Stimulated activated CD8-positive, alpha-beta memory T cell treated with anti-CD3 and anti-CD28 coated beads, Interleukin-7, amount 100 ng/mL, for 24 hours (primary cell): ENCODE measurements at places on chromosomes 16 and 17.

DNA sequence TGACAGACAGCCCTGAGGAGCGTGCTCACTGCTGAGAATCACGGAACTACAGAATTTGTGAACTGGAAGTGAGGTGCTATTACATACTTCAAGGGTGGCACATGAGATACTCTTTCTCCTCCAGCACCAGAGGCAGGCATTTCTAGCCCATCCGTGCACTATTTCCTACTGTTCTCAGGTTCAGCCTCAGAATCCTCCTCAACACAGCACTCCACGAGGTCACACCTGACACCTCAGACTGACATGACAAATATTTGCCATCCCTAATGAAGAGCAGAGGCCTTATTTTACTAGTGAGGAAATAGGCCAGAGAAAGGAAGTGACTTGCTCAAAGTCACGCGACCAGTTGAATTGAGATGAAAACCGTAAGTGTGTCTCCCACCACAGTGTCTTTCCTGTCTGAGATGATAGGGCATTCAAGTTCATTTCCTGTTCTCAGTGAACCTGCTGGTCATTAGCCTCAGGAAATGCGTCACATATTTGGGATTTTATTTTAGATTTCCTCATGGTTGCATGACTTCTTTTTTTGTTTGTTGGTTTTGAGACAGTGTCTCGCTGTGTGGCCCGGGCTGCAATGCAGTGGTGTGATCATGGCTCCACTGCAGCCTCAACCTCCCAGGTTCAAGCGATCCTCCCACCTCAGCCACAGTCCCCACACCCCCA is 23.6 kb downstream of the SEZ6 start:
- DNase-seq: no peak

DNA sequence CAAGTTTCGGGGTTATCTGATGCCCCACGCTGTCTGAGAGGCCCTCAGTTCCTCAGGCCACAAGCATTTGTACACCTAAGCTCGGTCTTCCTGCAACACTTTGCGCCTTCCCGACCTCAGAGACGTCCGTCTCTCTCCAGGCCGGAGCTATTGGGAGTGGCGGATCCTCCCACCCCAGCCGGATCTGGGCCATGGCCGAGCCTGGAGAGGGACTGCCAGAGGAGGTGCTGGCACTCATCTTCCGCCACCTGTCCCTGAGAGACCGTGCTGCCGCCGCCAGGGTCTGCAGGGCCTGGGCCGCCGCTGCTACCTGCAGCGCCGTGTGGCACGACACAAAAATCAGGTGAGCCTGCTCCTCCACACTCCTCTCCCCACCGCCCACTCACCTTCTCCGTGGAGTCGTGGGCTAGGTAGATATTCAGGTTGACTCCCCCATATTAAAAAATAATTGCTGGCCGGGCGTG is 1.9 kb downstream of the FBXL8 start:
- DNase-seq: no peak

GRCh38 chr17:78781104-78781892 is 775 bp downstream of the CYTH1 start:
- DNase-seq: no peak

DNA sequence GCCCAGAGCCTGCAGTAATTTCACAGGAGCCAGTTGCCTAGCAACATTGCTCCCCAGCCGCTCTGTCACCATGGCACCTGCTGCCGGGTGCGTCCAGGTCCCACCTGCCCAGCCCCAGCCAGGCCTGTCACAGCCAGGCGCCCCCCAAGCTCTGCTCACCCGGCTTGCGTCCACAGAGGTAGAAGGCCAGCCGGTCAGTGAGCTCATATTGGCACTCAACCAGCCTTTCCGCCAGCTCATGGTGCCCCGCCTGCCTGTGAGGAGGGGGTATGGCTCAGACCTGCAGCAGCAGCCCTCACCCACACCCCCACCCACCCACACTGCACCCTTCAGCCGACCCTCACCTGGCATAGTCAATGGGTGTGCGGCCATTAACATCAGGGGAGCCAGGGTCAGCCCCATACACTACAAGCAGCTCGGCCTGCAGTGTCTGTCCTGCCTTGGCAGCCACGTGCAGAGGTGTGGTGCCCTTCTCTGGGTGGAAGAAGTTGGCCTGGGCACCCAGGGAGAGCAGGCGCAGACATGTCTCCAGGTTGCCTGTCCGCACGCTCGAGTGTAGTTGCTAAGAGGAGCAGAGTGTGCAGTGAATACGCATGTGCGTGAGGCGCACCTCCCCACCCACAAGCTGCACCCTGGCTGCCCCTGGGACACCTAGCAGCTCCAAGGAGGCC is 7.7 kb downstream of the GIT1 start:
- no peak for DNase-seq

GRCh38 chr17:42779936-42780850 is at the start of gene WNK4:
TSS of gene WNK4 (plus strand) at chr17:42780610. CDS start at chr17:42780699, 89 bp downstream.
- no peak for DNase-seq

DNA sequence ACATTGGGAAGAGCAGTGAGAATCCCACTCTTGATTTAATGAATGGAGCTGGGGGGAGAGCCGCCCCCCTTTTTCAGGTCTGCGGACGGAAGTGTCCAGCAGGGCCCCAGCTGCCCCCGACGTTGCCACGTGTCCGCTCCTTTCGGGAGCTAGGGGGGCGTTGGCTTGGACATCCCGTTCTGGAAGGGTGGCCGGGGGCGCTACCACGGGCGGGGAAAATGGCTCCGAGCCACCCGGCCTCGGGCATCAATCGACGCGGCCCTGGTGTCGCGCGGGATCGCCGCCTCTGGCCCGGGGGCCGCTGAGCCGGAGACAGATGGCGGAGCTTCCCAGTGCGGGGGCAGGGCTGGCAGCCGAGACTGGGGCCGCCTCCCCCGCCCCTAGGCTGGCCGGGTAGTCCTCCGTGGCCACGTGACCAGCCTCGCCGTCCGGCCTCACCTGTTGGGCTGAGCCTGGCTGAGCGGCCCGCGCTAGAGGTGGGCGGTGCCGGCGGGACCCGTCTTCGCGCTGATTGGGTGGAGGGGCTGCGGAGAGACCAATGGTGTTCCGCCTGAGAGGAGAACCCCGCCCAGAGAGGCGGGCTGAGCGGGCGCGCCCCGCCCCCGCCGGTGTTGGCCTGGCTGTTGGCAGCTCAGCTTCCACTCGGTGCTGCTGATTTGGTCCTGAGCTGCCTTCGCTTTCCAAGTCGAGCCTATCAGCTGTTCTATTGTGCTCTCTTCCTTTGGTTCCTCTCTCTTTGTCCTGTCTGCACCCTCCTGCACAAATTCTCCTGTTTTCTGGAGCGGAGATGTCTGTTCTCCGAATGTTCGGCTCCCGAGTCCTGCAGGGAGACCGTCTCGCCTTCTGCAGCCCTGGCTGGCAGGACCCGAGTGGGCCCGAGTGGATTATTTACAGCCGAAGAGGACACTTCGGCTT is 8.3 kb downstream of the HS3ST3B1 start:
- peak; percentile 75 for DNase-seq

- no peak for DNase-seq
These were observed 16.0 kb downstream of the NPTX1 start for GRCh38 chr17:80460429-80460834.

GRCh38 chr17:7687908-7688807 is at the start of gene WRAP53:
TSS of gene WRAP53 (plus strand) at chr17:7688477. CDS start at chr17:7688649, 172 bp downstream.
- peak; percentile 84 for DNase-seq

GRCh38 chr17:5179003-5179402 is 12.7 kb downstream of the ZNF594 start:
- DNase-seq: no peak

GRCh38 chr17:68431661-68432071 is 25.6 kb downstream of the WIPI1 start:
- DNase-seq: no peak

GRCh38 chr16:86093801-86094750 is 195.1 kb downstream of the IRF8 start:
- no peak for DNase-seq

GRCh38 chr16:54366943-54367342 is 80.4 kb upstream of the IRX3 start:
- no peak for DNase-seq

DNA sequence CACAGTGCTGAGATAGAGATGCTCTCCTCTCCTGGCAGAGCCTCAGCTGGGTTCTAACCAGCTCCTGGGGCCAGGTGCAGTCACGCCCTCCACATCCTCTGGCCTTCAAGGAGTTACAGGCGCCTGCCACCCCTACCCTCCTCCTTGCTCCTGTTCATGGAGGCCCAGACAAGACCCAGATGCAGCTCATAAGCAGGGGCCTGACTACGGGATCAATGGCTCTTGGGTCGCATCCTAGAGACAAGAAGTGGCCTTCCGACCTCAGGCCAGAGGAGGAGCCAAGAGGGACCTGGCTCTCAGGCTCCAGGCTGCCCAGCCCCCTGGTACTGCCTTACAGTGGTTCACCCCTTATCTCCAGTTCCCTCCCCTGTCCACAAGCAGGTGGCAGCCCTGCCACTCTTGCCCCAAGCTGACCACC is 23.0 kb downstream of the ARHGAP27 start:
- no peak for DNase-seq

- no peak for DNase-seq
These were observed 61.2 kb upstream of the MED13 start for GRCh38 chr17:62126292-62126691.

GRCh38 chr17:39062846-39063680 is 88.4 kb downstream of the PLXDC1 start:
- DNase-seq: no peak

DNA sequence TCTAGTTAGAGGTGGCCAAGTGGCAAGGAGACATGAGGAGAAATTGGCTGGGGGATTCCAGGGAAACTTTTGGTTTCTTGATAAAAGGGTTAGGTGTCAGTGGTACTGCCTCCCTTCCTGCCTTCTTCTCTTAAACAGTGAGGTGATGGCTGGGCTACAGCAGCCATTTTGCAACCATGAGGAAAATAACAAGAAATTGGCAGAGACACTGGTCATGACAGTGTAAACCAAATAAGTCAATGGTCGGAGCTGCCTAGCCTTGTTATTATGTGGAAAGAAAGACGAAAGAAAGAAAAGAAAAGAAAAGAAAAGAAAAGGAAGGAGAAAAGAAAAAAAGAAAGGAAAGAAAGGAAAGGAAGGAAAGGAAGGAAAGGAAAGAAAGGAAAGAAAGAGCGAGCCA is 63.9 kb downstream of the CPPED1 start:
- no peak for DNase-seq

DNA sequence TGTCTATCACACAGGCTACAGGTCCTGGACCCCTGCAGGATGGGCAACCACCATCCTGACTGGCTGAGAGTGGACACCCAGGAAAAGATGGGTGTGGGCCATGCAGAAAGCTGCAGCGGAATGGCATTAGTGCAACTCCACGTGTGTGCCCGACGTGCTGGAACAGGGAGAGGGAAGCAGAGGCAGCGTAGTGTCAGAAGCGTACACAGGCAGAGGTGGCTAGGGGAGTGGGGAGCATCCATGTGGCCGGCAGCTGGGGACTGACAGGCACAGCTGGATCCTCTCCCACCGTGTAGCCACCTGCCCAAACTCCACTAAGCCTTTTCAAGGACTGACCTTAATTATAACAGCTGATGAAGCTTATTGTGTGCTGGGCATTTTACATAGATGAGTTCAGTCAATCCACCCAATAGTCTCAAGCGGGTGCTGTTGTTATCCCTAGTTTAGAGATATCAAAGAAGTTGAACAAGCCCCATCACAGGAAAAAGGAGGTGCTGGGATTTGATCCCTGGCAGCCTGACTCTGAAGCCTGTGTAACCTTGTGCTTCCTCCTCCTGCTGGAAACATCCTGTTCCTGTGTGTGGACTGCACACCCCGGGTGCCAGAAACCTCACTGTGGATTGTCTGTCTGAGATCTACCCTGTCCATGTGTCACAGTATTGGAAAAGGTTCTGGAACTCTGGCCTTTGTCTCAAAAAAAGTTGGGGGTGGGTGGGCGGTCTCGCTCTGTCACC is 114.0 kb downstream of the PRKCA start:
- DNase-seq: no peak

DNA sequence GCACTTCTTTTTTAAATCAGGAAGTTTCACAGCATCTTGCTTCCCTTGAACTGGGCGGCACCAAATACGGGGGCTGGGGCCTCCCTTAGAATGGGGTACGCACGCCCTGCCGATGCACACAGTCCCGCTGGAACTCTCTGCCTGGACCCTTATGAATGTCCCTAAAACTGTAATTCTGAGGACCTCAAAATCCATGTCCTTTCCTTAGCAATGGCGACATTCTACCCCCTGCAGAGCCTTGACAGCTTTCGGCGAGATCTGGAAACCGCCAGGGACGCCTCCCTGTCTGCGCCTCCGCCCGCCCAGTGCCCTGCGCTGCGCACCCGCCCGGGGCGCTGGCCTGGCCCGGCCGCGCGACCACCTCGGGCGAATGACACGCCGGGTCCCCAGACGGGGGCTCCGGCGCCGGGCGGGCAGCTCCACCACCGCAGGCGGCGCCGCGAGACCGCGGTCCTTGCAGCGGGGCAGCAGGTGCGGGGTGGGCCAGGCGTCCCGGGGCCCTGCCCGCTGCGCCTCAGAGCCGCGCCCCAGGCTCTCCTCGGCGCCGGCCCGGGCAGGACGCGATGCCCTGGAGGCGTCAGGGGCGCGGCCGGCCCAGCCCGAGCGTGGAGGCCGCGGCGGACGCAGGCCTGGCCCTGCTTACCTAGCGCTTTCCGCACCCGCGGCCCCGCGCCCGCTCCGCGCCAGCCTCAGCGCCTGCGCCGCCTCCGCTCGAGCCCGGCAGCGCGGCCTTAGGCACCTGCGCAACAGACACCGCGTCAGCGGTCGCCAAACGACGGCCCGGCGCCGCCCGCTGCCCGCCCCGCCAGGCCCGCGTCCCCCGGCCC is 548 bp downstream of the HAGH start:
- DNase-seq: peak; percentile 28

- DNase-seq: peak; percentile 61
These were observed at the start of gene NME3 for GRCh38 chr16:1771188-1771863. TSS of gene NME3 (minus strand) at chr16:1771543. CDS start at chr16:1771534, 9 bp downstream.

DNA sequence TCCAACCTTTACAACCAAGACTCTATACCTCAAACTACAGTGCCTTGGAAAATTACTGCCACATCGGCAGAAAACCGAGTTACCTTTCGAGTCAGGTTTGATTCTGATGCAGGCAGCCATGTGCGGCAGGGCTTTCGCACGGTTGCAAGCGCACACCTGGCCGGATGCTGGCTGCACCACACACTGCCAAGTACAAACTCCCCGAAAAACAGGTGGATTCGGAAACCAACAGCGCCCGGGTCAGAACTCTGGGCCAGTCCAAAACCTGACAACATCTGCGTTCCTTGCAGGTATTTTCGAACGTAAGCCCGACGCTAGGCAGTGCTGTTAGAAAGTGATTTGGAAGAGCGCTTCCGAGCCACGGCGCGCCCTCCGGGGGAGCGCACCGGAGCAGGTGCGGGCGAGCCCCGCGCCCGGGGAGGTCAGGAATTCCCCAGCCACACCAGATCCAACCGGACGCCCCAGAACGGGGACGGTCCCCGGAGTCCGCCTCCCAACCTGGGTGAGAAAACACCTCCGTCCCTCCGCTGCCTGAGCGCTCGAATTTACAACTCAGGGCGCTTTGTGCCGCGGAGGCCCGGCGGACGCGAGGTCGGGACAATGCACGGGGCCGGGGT is 1.2 kb downstream of the USP7 start:
- DNase-seq: no peak
